ENCODE measurements at places on chromosomes 6 and 20.

DNA sequence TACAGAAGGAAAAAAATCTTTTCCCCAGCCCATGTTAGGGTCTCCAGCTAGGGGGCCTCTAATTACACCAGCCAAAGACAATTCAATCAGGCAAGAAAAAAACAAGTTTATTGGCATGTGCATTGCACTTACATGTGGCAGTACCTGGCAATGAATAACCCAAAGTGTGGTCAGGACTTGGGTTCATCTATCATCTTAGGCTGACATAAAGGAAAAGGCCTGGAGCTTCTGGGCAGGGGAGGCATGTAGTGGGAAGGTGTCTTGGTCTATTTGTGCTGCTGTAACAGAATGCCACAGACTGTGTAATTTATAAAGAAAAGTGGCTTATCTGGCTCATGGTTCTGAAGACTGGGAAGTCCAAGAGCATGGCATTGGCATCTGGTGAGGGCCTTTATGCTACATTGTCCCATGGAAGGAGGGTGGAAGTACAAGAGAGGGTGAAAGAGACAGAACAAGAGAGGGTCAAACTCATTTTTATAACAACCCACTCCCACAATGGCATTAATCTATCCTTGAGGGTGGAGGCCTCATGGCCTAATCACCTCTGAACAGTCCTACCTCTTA, 4.4 kb upstream of the PYGB start:
- DNase-seq, result no peak

DNA sequence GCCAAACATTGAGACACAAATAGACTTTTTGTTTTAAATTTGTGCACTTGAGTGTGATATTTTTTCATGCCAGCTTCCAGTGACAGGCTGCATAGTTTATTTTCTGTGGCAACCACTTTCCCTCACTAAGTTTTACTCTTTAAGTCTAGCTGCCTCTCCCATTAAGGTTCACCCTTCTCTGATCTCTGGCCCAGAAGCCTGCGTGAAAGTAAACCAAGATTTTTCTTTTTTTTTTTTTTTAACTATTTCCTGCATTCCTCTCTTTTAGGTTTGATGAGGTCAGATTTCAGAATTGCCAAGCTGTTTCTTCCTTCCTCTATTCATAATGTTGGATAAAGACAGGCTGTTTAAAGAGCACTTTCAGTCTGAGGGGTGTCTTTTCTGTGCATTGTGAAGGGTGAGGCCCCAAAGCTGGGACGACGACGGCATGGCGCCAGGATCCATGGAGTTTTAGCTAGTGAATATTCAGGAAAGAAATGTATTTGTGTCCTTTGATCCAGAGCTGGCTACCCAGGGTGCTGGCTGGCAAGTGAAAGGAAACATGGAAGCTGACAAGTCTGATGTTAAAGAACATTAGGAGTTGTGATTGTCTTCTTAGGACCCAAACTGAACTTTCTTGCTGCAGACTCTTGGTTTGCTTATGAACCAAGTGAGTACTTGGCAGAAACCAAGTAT, 50.7 kb downstream of the DOK5 start:
- DNase-seq, result no peak

DNA sequence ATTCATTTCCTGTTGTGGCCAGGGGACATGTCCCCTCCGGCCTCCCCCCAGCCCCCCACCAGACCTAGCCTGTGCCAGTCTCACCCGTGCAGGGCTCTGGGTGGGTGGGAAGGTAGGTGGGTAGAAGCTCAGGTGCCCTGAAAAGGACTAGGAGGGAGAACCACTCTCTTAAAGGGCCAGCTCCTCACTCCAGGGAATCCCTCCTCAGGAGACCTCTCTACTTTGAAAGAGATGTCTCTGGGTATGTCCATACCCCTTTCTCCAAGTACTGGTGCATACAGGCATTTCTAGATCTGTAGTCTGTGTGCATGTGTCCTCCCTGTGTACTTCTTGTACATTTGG, 60.8 kb upstream of the EPB41L1 start:
- no peak for DNase-seq

DNA sequence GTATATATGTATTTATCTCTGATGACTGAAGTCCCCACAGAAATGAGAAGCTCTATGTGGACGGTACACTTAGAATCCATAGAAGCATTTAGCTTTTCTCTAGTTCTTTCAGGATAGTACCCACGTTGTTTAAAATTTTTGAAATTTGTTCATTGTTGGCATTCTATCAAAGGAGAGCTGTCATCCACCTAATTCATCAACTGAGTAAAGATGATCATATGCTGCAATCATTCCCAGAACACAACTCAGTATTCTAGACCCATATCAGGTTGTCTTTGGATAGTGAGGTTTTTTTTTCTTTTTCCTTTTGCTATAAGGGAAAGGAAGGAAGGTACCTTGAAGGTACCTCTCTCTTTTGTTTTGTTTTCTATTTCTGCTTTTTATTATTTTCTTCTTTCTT, 9.3 kb downstream of the SERAC1 start:
- no peak for DNase-seq

Measured in lung microvascular endothelial cell (primary cell).